ENCODE measurements at places on chromosomes 5 and 9. TPM values are rescaled to one million over a fixed set of nuclear protein-coding genes. Genes with fewer than 3 reads are reported as not detected.

GRCh38 chr9:96031366-96031824 lies 155.9 kb downstream of the ERCC6L2 start:
- DNase-seq = no peak

- DNase-seq = no peak
Measured at GRCh38 chr5:125199968-125200865, 453.8 kb upstream of the ZNF608 start.

- no peak for DNase-seq
Measured at GRCh38 chr9:123609844-123610243, 253.8 kb downstream of the CRB2 start.

DNA sequence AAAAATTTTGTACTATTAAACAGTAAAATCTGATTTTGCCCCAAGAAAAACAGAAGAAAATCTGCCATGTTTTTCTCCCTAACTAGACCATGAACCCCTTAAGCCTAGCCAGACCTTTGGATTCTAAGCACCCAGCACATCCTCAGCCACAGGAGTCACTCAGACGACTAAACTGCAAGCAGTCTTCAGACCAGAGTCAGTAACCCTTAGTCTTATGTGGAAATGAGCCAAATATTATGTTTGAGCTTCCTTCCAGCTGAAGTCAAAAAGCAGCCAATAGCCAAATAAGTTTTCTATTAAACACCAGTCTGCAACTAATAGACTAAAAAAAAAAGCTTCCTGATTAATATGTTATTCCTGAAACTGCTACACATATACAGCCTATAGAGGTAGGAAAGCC lies 47.4 kb downstream of the GOLPH3 start:
- no peak for DNase-seq

DNA sequence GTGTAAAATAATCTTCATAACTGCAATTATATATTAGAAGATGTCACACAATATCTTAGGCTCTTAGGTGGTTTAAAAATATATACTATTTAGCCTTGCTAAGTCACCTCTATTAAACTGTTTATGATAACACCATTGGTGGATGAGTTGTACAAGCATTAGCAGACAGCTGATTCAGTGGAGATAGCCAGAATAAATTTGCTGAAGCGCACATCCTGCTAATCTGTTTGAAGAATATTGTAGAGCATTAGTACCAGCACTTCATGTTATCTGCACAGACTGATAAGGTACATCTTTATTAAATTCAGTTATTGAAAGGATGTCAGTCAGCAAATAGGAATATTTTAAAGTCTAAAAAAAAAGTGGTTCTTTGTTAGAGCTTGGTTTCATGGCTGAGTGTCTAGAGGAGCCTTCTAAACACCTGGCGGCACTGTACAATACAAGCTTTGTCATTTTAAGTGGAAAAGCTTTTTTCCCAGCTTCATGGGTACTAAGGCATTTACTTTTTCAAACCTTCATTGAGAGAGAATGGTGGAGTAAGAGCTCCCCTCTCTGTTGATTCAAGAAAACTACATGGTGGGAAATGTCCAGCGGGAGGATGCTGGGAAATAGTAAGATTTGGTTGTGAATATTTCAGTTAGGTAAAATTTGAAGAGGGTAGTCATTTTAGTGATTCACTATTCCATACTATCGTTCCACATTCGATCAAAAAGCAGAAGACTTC lies 275.1 kb downstream of the SLF1 start:
- DNase-seq = no peak

DNA sequence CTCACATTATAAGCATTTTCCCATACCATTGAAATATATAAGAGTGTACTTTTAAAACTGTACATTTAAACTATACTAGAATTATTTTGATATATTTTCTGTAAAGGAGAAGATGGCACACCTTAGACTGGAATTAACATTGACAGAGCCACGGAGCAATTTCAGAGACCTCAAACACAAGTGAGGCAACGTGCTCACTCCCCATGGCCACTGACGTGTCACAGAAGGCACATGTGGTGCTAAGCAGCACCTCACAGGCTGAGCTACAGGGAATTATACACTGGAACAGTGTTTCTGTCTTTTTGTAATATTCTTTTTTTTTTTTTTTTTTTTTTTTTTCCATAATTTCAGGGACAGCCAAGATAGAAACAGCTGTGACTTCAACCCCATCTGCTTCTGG lies 66.5 kb downstream of the NUP214 start:
- DNase-seq = no peak

DNA sequence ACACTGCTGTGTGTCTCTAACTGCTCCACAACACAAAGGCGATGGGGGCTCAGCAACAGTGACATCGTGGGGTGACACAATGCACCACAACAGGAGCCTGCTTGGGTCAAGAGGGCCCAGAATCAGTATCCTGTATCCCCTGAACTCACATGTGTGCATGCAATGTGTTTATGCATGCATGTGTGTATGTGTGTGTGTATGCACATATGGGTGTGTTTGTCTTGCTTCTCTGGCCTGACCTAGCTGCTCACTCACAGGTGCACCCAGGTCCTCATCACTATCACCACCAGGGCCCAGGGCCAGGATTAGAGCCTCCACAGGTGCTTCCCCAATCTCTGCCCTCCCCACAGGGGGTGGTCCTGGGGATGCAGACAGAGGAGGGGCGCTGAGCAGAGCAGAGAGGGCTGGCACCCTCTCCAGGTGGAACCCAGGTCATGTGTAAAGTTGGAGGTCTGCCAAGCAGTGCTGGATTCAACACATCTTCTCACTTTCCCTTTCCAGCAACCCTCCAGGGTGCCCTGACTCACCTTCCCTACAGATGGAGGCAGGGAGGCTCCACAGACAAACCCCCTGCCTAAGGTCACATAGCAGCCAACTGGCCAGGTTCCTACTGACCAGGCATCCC lies 18.1 kb upstream of the ZNF484 start:
- DNase-seq = no peak

DNA sequence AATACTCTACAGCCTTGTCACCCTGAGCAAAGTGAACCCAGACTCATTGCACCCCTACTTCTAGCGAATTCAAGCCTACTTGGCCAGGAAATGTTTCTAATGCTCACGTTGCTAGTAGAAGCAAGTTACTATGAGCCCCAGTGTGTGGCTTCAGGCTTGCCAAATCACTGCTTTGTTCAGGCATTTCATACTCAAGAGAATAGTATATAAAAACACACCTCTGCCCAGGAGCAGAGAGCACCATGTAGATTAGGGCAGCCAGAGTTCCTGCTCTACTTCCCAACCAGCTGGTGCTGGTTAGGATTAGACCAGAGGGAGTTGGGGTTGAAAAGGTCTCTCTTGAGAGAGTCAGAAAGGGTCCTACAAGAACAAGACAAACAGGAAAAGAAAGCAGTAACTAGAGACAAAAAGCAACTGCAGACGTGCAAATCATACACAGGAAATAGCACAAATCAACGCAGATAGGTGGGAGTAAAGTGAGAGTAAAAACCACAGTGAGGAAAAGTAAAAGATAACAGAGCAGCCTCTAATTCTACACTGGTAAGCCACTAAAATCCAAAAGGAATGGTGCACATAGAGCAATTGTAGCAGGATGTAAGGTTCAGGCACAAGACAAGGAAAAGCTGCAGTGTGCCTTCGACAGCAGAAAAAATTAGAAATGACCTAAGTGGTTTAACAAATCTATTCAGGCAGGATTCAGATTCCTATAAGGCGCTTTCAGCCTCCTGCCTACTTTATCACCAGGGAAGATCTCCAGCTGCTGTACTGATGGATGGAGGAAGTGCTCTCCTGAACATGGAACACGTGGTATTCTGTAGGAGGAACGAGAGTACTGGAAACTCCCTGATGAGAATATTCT lies 49.6 kb upstream of the KIF2A start:
- no peak for DNase-seq

GRCh38 chr5:102807878-102808502 lies 52.9 kb downstream of the PAM start:
- no peak for DNase-seq

- no peak for DNase-seq
Measured at GRCh38 chr5:146815411-146815810, 63.1 kb downstream of the PPP2R2B start.

GRCh38 chr5:14587150-14587549 lies 5.6 kb downstream of the OTULINL start:
- DNase-seq = no peak

DNA sequence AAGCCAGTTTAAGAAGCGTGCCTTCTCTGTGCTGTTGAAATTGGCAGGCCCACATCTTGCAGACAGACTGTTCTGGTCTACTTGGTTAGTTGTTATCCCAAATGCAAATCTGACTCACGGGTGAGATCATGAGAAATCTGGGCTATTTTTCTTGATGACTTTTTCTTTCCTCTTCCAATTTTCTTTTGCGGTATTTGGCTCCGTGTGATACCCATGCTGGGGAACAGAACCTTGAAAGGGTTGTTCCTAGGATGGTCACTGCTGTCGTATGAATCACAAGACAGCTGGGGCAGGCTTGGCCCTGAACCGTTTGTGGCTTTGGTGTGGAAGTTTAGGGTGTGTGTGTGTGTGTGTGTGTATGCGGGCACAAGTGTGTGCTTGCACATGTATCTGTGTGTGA lies 24.6 kb downstream of the PDZD2 start:
- no peak for DNase-seq

DNA sequence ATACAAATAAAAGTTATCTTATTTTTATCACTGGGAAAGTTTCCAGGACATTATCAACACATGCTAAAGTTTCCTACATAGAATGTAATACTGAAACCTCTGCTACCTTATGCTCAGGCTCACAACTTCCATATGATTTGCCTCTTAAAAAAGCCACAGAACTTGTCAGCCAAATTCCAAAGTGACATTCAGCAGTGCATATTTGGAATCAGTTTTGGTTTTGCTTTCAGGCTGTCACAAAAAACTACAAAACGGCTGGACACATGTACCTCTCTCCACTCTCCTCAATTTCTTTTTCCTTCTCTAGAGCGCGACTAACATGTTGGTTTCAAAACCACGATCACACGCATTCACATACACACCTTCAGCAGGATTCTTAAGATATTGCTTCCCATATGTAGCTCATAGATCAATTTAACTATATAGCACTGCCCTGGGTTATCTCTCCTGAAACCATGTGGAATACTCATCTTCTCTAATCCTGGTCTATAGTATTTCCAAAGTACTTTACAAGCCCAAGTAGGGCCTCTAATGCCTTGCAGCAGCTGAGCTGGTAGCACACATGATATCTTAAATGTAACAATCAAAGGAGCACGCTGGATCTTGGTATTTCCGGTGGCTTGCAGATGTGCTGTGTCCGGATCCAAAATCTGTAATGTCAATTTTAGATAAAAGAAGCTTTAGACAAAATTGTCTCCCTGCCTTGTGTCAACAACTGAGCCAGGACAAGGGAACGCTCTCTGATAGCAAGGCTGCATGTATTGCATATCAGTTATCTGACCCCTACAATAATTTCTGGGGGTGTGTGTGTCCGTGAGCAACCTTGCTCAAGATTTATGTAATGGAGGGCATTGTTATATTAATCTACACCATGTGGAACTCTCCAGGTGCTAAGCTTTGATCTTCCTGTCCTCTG lies 203.2 kb downstream of the DMRT2 start:
- DNase-seq = no peak

GRCh38 chr5:144433893-144434292 lies 263.2 kb downstream of the KCTD16 start:
- DNase-seq = no peak

DNA sequence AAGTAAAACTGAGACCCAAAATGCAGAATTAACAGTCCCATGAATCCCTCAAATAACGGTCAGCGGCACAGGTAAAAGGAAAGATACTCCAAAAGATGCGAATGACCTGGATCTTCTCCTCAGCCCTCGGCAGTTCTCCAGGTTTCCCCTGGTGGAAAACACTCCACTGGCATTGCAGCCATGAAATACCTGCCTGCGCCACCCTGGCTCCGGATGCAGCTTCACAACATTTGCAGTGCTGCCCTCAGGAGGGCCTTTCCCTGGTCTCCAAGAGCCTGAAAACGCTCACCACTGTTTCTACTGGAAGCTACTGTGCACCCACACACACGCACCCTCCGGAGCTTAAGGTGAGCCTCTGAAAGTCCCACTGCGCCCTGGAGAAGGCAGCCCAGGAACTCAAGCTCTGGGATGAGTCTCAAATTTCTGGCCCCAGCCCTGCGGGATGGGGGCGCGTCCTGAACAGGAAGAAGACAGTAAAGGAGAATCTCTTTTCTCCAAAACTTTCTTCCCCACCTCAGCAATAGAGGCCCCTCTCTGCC lies 612 bp downstream of the UGT3A2 start:
- no peak for DNase-seq

- DNase-seq = no peak
Measured at GRCh38 chr5:157651623-157652376, 438 bp downstream of the SOX30 start.

DNA sequence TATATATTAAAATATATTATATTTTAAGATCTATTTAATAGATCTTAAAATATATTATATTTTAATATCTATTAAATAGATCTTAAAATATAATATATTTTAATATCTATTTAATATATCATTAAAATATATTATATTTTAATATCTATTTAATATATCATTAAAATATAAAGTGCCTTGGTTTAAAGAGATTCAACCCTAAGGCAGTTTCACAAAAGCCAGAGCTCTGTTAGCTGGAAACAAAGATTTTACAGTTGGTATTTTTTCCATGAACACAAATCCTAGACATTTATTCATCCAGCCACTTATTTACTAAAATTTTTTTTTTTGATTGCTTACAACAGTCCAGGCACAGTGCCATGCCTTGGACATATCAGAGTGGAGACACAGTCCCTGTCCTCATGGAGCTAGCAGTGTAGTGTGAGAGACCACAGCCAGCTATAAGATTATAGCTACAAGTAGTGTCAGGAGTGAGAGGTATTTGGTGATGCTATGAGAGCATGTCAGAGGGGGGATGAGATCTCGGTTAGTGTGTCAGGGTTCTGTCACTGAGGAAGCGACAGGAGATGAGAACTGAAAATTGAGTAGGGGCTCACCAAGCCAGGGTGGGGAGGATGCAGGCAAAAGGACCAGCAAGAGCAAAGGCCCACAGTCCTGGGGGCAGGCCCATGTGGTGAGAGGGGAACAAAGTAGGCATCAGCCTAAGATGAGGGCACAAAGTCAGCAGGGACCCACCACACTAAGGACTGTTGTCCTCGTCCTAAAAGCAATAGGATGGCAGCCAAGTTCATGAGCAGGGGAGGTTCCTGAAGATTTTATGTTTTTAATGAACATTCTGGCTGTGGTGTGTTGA lies 74.5 kb downstream of the FBXO38 start:
- no peak for DNase-seq

GRCh38 chr5:157354800-157355199 lies 88.9 kb downstream of the CYFIP2 start:
- DNase-seq = no peak

GRCh38 chr5:150372639-150373038 lies 15.1 kb downstream of the TCOF1 start:
- no peak for DNase-seq

UBTD2 gene
- total RNA-seq = 11.4 TPM

SPATA31C1 gene
- total RNA-seq = not detected

MAMDC2 gene
- 17.3 TPM for total RNA-seq

IL9 gene
- not detected for total RNA-seq

LPCAT1 gene
- total RNA-seq = 12.5 TPM

PAEP gene
- not detected for total RNA-seq

PCDHGB5 gene
- 13.9 TPM for total RNA-seq

ADAMTS16 gene
- total RNA-seq = not detected

SIT1 gene
- total RNA-seq = not detected

RNF183 gene
- not detected for total RNA-seq

CD74 gene
- 1,002 TPM for total RNA-seq

LIX1 gene
- not detected for total RNA-seq

Data from suprapubic skin (tissue), 4 donors.